ENCODE measurements at places on chromosomes 11 and 22. TPM values are rescaled to one million over a fixed set of nuclear protein-coding genes. Genes with fewer than 3 reads are reported as not detected.

DNA sequence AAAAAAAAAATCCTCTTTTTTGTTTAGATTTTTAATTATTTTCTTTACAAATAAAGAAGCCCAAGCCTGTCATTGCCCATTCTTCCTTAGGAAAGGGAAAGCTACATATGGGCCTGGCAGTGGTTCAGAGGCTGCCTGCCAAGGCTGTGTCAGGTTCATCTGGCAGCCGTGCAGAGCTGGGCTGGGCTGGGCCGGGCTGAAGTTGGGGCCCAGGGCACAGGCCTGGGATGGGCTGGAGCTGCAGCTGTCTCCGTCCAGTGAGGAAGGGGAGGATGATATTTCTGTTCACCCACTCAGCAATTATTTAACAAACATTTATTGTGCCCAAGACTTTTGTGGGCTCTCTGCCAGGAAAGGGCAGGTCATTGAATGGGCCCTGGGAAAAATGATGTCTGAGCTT, 4.6 kb downstream of the PRR5L start:
- DNase-seq: no peak

GRCh38 chr11:128716661-128717210, 22.9 kb downstream of the FLI1 start:
- DNase-seq: no peak

DNA sequence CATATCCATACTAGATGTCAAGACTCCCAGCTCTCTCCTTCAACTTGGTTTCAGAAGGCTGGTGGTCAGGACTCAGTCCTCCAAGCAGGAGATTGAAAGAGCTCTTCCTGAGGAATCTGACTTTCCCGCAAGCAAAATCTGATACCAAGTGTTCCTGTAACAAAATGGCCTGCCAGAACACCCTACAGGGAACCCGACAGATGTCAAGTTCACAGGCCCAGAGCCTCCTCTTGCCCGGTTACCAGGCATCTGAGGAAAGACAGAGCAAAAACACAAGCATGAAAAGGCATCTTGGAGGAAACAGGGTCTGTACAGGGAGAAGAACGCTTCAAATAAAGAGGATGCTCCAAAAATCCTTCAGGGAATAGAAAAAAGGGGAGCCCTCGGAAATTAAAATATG, 8.7 kb upstream of the KCNJ5 start:
- DNase-seq: no peak

- DNase-seq: no peak
Measured at GRCh38 chr22:42949159-42949558, 65.8 kb downstream of the PACSIN2 start.

- DNase-seq: no peak
Measured at GRCh38 chr11:69887841-69888427, 68.7 kb upstream of the FGF3 start.

- DNase-seq: no peak
Measured at GRCh38 chr11:27997344-27997743, 110.6 kb downstream of the KIF18A start.

DNA sequence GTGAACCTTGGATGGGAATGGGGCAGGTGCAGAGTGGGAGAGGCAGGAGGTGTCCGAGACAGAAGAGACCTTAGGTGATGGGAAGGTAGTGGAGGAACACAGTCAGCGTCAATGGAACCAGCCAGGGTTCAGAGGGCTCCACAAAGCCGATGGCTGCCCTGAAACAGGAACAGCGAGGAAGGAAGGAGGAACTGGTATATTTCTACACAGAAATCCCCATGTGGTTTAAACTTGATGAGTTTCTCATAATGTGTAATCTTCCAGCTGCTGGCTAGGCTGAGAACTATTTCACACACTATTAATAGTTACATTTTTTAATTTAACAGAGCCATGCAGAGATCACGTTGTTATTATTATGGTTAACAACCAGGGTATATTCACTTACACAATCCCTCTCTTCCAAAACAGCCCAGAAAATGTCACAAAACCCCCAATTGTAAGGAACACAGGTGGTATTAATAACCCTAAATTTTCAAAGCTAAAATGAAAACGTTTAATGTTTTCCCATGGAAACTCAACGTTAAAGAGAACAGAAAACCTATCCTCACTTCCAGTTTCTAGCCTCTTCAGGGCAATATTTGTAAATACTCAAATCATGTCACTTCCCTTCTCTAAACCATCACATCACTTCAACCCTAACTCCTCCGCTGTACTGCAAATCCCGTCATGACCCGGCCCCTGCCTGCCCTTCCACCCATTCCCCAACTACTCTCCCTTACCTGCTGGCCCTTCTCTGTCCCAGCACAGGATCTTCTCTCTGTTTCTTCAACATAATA, 74.5 kb upstream of the ARFGAP3 start:
- no peak for DNase-seq

GRCh38 chr11:73894725-73895335, 18.0 kb downstream of the PAAF1 start:
- no peak for DNase-seq

DNA sequence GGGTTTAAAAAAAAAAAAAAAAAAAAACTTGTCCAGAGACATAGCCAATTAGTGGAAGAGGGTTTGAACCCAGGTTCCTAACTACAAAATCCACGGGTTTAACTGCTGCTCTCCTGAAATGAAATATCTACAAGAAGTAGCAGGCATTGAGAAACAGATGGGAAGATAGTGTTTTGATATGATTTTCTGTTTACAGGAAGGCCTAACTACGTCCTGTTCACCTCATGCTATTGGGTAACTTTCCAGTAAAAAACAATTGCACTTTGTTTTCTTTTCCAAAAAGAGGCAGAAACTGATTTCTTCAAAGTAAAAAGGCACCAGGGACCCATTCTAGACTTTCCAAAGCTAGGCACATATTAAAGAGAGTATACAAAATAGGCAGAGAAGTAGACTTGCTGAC, 5.9 kb upstream of the C11orf91 start:
- DNase-seq: no peak

DNA sequence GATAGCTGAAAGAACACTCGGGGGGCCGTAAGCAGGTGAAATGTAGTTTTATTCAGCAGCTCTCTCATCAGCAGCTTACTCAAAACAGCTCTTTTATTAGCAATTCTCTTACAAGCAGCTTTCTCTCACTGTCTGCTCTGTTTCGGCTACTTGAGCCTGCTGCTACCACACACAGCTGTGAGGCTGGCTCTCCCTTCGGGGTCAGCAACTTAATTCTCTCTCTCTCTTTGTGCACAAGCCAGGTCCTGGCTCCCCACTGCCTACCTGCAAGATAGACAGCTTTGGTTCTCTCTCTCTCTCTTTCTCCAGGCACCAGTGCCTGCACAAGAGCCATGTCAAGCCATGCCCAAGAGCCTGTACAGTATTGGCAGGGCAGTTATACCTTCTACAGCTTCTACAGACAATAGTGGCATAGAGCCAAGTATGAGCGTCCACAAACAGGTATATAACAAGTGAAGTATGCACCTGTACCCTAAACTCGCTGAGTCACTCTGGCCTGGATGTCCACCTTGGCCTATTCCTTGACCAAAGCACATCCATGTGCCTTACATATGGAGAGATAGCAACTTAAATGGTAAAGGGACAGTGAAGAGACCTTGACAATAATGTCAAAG, 110.8 kb downstream of the MTNR1B start:
- no peak for DNase-seq

GRCh38 chr11:112280268-112281126, 19.8 kb upstream of the PLET1 start:
- peak; percentile 95 for DNase-seq

DNA sequence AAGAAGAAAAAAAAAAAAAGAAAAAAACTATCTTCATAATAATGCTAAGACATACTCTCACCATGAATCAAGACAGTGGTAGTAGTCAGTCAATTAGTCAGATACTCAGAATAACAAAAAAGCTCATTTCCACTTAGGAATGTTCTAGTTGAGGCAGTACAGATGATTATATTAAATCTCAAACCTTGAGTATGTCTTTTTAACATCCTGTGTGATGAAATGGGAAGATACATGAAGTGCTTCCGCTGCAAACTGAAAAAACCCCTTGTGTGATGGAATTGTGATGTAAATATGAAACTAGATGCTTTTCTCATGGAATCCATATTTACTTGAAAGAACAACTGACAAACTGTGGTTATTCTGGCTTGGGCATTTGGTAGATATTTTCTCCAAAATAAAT, 13.7 kb downstream of the AMOTL1 start:
- DNase-seq: no peak

DNA sequence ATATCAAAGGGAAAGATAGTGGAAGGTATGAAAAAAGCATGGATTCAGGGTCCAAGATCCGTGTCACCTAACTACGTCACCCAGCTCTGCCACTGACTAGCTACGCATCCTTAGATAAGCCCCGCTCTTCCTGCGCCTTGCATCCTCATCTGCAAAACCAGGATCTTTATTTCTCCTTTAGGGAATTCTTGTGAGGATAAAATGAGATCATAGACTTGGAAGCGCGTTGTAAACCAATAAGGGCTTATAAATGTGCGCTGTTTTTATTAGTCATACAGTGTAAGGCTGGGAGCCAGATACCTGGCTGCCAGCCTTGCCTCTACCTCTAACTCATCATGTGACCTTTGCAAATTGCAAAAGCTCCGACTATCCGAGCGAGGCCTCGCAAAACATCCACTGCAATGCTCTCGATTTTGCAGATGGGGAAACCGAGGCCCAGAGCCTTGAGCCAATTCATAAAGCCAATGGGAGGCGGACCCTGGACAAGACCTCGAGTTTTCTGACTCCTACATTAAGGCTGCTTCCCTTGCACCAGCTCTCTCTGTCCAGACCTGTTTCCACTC, 753 bp downstream of the PRPF19 start:
- peak; percentile 29 for DNase-seq

GRCh38 chr11:72229925-72230763, 5.6 kb downstream of the INPPL1 start:
- no peak for DNase-seq

GRCh38 chr11:27619039-27619574, 81.1 kb downstream of the BDNF start:
- no peak for DNase-seq

DNA sequence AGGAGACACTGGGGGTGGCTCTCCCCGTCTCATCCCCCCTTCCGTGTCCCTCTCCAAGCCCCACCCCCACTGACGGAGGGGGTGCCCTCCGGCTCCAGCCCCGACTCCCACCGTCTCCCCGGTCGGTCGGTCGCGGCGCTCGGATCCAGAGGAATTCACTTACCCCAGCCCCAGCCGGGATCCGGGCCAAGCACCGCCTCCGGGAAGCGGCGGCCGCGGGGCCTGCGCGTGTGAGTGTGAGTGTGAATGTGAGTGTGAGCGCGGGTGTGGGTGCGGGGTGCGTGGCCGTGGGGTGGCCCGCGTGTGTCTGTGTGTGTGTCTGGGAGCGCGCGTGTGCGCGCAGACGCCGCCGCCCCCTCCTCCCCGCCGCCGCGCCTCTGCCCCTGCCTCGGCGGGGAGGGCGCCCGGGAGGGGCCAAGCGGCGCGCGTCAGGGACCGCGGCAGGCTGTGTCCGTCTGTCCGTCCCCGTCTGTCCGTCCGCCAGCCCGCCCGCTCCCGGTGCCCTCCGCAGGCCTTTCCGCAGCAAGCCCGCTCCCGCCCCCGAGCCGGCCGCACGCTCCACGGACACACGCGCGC, at the start of gene ELFN2:
Gene ELFN2 (minus strand): TSS at position 345 of the 576 bp plus-strand sequence. CDS start 51,945 bp downstream, outside the sequence.
- no peak for DNase-seq

GRCh38 chr11:77170107-77170506, 42.1 kb downstream of the MYO7A start:
- no peak for DNase-seq

DNA sequence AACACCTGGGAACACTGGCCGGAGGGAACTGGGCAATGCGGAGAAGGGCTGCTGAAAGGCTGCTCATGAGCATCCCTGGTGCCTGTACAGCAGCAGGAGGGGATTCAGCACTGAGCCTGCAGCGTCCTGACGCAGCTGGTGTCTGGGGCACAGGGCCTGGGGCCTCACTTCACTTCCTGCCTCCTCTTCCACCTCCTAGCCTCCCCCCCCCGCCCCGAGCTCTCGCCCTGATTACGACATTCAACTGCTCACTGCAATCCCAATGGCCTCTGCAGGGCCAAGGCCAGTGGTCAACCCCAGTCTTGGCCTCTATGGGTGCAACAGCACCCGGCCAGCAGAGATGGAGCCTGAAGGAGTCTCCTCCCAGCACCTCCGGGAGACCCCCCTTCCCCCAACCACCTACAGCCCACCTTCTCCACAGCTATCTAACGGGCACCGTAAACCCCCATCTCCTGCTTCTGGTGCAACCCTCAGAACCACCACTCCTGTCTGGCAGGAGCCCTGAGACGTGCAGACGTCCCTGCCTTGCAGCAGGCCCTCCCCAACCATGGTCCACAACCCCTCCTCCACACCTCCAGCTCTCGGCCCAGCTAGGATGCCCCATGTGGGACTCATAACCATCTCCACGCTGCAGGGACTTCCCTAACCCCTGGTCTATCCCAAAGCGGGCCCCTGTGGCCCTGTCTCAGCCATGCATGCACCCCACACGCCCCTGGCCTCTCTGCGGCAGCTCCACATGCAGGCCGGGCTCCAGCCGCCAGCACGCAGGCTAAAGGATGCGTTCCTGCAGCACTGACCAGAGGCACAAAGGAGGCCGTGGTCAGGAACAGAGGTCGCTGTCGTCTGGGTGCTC, 38.2 kb downstream of the BRD1 start:
- peak; percentile 24 for DNase-seq

- no peak for DNase-seq
Measured at GRCh38 chr11:6755953-6756347, 15.8 kb downstream of the OR2AG2 start.

GRCh38 chr11:1150116-1150515, 7.6 kb upstream of the MUC5AC start:
- DNase-seq: no peak

- DNase-seq: peak; percentile 64
Measured at GRCh38 chr22:24772493-24773220, 1.9 kb downstream of the PIWIL3 start.

GRCh38 chr11:116503216-116504160, 269.3 kb downstream of the BUD13 start:
- DNase-seq: no peak

- no peak for DNase-seq
Measured at GRCh38 chr22:44068422-44069191, 44.5 kb downstream of the PARVB start.

DNA sequence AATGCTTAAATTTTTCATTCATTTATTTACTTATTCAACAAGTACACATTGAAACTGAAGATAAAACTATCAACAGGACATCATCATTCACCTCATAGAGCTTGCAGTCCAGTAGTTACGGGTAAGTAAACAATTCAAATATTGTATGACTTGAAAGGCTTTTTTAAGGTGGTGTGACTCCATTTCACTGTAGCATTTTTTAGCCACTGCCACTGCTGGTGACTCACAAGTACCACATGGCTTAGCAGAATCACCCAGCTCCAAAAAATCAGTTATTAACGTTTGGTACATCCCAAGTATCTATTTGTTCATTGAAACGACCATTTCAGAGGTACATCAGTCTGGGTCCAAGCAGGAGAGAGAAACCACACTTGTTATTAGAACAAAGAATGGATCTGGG, 427.9 kb upstream of the DDI1 start:
- DNase-seq: no peak

EMID1 gene
- total RNA-seq: 0.15 TPM

TRIOBP gene
- total RNA-seq: 35.1 TPM

PANX2 gene
- 9.1 TPM for total RNA-seq

ZDHHC24 gene
- 12.2 TPM for total RNA-seq

CBLIF gene
- not detected for total RNA-seq

CD3D gene
- total RNA-seq: not detected

All from A673 (cell line).